ENCODE measurements at places on chromosomes 5 and 9.
A peak's percentile ranks its signal among the peaks of the same experiment; 100 is the strongest.

DNA sequence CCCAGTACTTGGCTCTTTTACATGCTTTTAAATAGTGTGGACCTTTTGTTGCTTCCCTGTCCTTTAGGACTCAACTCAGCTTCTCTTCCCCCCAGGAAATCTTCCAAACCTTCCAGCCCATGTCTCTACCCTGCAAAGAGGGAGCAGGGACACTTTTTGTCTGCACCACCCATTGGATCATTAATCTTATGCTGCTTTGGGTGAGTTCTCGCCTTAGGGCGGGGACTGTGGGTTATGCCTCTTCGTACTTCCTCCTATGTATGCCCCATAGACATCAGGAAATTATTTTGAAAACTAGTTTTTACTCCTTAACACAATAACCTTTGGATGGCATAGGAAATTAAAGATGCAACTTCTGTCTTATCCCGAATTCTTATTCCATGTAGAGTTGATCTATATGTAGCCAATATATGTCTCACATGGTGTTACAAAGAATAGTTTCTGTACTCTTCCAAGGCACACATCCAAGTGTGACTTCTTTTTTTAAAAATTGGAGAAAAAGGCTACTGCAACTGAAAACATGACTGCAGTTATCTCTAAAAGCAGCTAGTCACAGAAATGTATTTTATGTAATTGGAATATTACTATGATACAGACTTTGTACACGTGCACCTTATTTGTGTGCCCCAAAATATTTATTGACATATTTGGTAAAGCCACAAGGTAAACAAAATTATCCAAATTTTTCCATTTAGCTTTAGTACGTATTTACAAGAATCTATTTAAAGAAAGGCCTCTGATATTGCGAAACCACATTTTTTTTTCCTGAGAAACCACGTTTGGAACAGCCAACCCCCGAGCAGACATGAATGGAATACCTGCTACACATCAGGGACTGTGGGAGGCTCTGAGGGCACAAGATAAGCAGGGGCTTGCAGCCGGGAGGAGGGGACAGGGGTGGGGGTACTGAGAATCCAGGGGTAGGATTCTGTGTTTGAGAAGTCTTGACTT, 133.6 kb downstream of the WDR41 start:
- no peak for DNase-seq

- DNase-seq, result no peak
Observed at GRCh38 chr5:1244255-1244654, 19.1 kb downstream of the SLC6A18 start.

- no peak for DNase-seq
Observed at GRCh38 chr5:176524138-176524537, 13.1 kb downstream of the RNF44 start.

DNA sequence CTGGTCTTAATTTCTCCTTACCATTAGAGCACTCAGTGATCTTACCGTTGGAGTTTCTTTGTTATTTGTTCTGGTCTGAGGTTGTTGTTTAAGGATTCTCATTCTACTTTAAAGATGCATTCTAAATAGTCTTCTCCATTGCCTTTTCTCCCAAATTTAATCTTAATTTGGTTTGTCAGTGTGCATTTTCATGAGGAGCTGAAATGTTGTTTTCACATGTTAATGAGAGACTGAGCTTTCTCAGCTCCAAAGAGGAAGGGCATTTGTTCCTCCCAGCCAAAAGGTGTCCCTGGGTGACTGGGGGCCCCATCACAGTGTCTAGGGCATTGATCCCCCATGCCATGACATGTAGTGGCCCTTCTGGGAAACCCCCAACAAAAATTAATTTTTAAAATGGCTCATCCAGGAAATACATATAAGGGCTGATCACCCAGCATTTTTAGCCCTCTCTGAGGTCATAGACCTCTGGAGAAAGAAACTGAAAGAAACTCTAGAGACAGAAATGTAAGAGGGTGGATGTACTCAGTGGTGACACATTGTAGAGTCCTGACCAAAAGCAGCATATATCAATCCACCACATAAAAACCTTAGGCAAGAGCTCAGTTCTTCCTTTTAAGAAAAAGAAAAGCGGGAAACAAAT, 240.4 kb upstream of the RAI14 start:
- DNase-seq, result no peak

GRCh38 chr5:94993491-94993890, 291.4 kb downstream of the MCTP1 start:
- DNase-seq, result no peak

- DNase-seq, result no peak
Observed at GRCh38 chr5:60492958-60493357, 207.0 kb downstream of the DEPDC1B start.

DNA sequence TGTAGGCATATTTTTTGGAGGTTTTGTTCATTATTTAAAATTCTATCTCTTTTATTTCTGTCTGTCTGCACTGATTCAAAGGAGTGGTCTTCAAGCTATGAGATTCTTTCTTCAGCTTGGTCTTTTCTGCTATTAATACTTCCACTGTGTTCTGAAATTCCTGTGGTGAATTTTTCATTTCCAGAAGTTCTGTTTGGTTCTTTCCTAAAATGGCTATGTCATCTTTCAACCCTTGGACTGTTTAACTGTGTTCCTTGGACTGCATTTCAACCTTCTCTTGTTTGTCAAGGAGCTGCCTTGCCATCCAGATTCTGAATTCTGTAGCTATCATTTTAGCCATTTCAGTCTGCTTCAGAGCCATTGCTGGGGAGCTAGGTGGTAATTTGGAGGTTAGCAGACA, 76.3 kb downstream of the CERT1 start:
- no peak for DNase-seq

DNA sequence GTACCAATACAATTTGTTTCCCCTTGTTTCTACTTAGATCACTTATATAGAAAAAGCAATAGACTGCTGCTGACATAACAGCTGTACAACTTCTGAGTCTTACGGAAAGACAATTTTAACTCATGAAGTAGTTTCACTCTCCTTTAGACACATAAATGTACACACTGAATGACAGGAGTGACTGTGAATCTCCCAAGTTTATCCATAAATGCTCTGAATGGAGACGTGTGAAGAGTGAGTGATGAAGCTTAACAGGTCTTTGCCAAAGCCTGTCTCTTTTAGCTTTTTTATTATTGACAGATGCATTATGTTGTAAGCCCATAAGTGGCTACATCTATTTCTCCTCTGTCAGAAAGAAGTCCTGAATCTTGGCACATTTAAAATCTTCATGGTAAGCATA, 265.9 kb downstream of the TRIM36 start:
- no peak for DNase-seq

- DNase-seq, result peak; percentile 28
Observed at GRCh38 chr5:38265546-38266179, 7.3 kb downstream of the EGFLAM start.

GRCh38 chr9:8677741-8678140, 878.2 kb upstream of the DMAC1 start:
- DNase-seq, result no peak

GRCh38 chr9:132350861-132351315, 3.9 kb downstream of the SETX start:
- DNase-seq, result peak; percentile 13

DNA sequence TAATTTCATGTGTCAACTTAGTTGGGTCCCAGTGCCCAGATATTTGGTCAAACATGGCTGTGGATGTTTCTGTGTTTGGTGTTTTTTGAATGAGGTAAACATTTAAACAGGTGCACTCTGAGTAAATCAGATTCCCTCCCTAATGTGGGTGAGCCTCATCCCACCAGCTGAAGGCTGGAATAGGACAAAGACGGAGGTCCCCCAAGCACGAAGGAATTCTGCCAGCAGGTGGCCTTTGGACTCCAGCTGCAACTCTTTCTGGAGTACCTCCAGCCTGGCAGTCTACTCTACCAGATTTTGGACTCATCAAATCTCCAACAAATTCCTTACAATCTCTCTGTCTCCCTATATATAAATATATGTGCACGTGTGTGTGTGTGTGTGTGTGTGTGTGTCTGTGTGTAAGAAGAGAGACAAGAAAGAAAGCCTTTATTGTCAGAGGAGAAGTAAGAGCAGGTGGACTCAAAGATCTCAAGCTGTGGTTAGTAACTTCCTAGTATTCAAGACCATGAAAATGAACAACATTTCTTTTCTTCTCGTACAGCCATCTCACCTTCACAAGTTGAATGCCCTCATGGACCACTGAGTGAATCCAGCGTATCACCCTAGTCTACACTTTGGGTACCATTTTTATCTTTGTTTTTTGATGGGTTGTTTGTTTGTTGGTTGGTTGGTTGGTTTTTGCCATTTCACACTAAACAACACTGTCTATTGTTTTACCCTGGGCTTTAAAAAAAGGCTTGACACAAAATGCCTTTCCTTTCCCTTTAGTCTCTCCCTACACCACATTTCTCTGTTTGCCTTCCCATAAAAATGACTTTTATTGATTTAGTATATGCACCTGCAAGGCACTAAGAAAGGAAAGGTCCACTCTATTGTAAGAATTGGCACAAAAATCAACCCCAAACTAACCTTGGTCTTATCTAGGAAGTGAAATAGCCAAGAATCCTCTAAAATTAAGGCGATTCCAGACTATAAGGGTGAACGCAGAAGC, 118.7 kb downstream of the TENT4A start:
- no peak for DNase-seq

DNA sequence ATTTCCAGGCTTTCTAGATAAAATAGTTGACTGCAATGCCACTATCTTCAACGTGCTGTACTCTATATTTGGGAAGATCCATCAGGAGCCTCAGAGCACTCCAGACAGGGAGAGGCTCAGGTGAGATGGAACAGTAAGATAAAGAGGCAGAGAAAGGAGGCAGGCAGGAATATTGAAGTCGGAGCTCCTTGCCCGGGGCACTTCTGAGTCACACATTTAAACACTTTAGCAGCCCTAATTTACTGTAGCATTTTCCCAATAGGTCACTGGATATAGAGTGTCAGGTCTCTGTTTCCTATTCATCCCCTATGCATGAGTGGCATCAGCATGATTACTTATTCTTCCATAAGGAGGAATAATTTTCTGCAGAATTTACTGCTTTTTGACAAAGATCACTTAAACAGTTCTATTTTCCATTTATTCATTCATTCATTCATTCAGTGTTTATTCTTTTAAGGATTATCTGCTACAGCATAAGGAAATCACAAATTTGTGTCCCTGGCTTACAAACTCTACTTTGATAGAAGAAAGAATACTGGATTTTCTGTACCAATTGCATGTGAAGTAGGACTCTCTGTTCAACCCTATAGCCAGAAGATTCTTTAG, 170.7 kb downstream of the MAPKAP1 start:
- no peak for DNase-seq

GRCh38 chr5:90095292-90096060, 314.1 kb downstream of the CETN3 start:
- no peak for DNase-seq

DNA sequence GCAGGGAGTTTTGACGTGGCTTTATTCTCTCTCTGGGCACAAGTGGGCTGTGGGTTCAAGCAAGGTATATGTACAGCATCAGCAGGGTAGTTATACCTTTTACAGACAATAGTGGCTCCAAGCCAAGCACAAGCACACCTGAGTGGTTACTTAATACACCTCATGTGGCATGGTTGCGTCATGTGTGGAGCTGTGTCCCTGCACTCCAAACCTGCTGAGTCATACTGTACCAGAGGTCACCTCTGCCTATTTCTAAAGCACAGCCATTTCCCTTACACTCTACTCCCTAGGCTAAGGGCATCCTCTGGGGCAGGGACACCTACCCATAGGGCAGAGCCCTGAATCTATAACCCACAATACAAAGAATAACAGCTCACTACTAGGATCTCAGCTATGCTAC, 147.3 kb downstream of the OSTF1 start:
- DNase-seq, result no peak

- DNase-seq, result no peak
Observed at GRCh38 chr5:137667341-137667740, 68.5 kb downstream of the KLHL3 start.

DNA sequence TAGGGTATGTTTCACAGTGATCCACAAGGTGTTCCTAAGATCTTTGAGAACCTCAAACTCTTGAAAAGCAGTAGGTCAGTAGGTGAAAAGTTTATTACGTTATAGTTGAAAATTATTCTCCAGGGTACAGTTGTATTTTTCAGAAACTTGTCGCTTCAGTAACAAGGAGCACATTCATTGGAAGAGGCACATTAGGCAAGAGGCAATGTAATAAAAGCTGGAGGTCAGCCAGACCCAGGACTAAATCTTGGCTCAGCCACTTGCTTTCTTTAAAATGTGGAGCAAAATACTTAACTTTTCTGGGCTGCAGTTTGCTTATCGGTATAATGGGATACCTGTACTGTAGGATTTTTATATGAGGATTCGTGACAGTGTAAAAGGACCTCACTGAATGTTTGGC, 45.6 kb downstream of the TLE4 start:
- no peak for DNase-seq

DNA sequence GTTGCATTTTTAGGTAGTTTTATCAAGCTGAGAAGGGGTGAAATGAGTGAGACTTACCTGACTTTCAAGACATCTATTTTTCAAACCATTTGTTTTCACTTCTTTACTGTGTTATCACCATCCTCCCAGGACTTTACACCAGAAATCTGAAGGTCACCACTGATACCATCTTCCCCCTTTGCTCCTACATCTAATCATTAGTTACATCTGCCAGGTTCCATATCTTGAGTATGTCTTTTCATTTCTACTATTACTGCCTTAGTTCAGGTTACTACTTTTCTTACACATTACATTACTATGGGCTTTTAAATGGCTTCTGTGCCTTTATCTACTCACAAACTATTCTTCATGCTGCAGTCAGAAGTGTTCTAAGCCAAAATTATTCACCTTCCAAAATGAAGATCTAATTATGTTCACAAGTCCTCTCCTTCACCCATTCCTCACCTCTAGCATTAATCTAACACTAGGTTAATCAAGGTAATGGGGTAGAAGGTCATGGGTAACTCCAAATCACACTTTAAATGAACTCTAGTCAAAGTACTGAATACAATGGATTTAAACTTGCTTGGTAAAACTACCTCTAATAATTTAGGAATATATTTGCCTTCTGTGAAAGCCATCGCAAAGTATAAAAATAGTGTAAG, 2.1 kb upstream of the HSDL2 start:
- no peak for DNase-seq

- no peak for DNase-seq
Observed at GRCh38 chr5:138138949-138139780, at the start of gene NME5. NME5 (minus strand) TSS chr5:138139428; CDS start chr5:138138780, 648 bp downstream.

- no peak for DNase-seq
Observed at GRCh38 chr9:15741015-15741414, 188.2 kb downstream of the CCDC171 start.

- no peak for DNase-seq
Observed at GRCh38 chr5:79240561-79240960, 4.6 kb downstream of the JMY start.

DNA sequence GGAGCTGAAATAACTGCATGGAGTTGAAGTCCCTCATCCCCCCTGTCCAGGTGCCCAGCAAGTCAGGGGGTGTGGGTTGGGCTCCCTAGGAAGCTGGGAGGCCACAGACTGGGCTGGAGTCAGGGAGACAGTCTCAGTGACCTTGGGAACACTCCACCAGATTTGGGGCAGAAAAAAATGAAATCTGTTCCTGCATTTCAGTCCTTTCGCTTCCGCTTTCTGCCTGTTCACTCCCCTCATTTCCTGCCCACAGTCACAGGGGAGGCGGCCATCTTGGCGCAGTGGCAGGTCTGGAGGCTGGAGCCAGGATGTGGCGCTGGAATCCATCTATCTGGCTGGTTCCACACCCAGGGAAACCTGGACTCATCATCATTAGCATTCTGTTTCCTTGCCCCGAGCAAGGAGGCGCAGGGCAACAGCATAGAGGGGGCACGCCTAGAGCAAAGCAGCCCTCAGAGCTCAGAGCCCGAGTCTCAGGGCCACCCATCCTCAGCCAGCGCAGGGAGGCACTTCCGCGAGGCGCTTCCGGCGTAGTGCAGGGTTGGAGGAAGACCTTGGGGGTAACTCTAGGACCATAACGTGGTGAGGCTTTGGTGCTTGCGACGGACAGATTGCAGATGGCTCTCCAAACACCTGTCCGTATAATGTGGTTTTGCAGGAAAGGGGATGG, 86.2 kb upstream of the HSPA9 start:
- DNase-seq, result no peak
